EH (cell line): ENCODE measurements at places on chromosomes 3 and 15.

DNA sequence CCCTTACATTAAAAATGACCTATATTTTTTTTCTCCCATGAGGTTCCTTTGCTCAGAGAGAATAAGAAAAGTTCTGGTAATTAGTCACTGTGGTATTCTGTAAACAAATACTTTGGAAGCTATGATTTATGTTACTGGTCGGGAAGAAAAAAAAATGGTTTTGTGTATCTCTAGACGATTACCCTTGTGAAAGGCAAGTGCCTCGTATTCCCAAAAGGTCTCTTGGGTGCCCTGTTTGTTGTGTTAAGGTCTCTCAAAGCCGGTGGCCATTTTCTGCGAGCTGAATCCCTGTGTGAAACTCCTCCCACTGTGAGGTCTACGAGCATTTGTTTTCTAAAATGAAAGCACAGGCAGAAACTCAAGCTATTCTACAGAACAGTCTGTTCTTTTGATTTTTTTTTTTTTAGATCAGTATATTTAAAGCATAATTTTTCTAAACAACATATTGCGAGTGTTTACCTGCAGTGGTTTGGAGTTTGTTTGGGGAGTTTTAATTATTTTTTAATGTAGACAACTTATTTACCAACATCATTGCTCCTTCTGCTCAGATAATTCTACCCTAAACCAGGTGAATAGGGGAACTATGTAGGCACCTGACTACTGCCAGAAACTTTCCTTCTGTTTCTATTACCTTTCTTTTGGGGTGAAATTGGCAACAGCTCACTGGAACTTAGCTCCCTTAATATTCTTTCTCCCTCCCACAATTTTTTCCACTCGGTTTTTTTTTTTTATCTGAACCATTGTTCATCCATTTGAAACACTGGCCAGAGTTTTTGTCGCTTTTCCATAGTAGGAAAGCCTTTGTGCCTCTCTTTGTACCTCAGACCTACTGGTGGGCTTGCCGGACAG, 44.0 kb downstream of the ZBTB38 start:
- peak; percentile 96 for DNase-seq

GRCh38 chr3:77271711-77272110, 231.8 kb downstream of the ROBO2 start:
- DNase-seq = no peak

- no peak for DNase-seq
Measured at GRCh38 chr3:8542190-8543135, 40.8 kb downstream of the LMCD1 start.

DNA sequence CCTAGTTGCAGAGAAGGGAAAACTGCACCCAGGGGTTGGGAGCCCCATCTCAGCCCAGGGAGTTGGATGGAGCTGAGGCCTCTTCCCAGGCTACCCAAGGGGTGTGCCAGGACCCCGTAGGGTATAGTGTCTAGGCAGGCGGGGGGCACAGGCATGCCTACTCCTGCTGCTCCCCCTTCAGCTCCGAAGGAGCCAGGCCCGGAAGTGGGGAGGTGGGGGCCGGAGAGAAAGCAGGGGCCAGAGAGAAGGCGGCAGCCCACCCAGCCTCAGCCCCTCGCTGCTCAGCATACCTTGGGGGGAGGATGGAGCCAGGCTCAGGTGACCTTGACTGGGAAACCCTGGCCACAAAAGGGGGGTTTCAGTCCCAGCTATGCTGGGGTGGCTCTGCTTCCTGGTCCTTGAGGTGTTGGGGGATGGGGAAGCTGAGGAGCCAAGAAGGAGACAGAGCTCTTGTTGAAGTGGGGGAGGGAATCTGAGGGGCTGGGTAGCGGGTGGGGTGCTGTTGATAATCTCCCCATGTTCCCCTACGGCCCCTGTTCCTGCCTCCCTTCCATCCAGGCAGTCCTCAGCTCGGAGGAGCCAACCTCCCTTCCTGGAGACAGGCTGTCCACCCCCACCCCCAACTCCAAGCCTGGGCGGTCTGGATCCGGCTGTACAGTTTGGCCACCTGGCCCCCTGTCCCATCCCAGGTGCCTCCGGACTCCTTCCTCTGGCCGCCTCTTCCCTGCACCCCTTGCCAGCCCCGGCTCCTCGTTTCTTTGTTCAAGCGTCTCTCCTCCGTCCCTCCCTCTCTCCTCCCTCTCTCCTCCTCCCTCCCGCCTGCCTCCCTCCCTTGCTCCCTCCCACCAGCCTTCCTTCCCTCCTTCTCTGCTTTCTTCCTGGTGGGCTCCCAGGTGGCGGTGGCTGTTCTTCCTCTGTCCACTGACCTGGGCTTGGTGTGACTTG, 1.7 kb downstream of the SEMA3F start:
- DNase-seq = peak; percentile 53

GRCh38 chr3:67739851-67740250, 85.4 kb upstream of the SUCLG2 start:
- peak; percentile 19 for DNase-seq

DNA sequence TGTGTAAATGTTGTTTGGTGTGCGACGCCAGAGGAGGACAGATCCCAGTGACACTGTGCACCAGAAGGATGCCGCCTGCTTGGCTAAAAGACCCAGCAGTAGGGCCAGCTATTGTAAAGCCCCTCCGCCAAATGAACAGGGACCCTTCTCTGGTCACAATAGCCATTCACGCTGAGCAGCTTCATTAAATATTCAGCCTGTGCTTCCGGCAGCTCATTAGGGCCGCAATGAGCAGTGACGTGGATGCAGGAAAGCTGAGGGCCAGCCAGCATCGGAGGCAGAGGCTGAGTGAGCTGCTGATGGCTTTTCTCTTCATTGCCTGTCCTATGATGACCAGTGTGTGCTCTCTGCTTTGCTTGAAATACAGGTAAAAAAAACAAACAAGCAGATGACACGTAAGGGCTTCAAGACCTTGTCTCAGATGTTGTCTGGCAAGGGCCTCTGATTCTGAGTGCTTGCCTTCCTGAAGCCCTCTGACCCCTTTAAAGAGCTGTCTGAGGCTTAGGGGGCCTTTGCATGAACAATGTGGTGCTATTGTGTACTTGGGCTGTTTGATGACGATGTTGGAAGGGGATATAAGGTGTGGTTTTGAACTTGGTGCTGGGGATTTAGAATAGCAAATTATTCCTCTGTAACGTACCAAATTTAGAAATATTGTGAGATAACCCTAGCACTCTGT, 130.4 kb downstream of the FEZF2 start:
- DNase-seq = no peak

DNA sequence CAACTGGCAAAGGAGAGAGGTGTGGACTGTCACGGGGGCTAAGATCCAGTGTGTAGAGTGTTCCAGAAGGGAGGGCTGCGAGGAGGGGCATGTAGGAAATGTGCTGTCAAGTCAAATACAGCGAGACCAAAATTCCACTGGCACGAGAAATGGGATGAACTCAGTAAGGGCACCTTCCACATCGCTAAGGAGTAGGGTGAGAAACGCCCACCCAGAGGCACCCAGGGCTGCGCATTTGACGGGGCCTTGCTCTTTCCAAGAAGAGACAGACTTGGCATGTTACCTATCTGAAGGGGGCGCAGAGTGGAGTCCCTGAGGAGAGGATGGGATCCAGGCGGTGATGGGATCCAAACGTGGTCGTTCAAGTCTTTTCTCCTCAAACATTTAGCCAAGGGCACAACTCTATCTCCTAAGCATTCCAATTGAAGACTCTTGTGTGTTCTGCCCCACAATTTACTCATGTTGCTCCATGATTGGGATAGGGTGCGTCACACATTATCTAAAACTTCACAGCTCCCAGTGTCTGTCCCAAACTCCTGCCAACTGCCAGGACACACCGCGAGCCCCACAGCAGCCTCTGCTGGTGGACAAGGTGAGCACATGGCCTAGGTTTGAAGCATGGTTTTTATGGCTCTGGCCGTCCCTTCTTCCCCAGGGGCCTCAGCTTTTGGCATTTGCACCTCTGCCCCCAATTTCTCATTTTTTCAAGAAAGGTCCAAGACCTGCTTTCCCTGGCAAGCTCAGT, 7.6 kb downstream of the SELENOS start:
- peak; percentile 41 for DNase-seq

GRCh38 chr3:19394946-19395345, 246.6 kb downstream of the KCNH8 start:
- no peak for DNase-seq
